ENCODE measurements at places on chromosomes 6 and 20.

- no peak for DNase-seq
Measured at GRCh38 chr6:170260686-170261085, 30.2 kb downstream of the DLL1 start.

DNA sequence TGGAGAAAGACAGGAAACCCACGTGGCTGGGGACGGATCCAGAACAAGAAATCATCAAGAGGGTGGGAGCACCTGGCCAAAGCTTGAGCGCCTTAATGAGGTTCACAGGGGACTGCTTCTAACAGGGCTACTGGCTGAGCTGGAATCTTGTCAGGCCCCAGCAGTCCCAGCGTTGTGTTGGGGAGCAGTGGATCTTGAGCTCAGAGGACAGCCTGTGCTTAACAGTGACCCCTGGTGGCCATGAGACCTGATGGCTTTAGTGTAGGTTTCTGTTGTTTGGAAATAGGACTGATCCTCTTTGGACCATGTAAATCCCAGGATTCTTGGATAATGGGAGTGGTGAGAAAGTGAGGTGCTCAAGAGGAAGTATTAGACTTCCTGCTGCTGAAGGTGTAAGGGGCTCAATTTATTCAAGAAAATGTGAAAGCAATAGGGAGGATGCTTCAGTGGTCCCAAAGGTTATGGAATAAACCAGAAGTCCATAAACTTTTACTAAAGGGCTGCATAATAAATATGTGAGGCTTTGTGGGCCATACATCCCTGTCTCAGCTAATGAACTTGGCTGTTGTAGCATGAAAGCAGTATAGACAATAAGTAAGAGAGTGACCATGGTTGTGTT is 216.2 kb downstream of the NFATC2 start:
- DNase-seq = peak; percentile 41

- no peak for DNase-seq
Measured at GRCh38 chr6:36204068-36204753, 7.7 kb downstream of the BRPF3 start.

DNA sequence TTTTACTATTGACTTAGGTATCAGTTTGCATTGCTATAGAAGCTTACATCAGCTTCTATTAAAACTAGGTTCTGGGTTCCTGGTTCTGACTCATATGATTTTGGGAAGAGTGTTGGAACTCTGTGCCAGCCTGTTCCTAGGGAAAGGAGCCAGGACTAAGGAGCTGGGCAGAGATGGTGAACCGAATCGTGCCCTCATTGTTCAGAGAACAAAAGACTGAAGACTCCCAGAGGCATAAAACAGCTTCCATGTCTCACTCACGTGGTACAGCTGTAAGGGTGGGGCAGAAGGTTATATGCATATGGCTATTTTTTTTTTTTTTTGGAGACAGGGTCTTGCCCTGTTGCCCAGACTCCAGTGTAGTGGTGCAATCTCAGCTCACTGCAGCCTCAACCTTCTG is 89.1 kb upstream of the THBS2 start:
- no peak for DNase-seq

DNA sequence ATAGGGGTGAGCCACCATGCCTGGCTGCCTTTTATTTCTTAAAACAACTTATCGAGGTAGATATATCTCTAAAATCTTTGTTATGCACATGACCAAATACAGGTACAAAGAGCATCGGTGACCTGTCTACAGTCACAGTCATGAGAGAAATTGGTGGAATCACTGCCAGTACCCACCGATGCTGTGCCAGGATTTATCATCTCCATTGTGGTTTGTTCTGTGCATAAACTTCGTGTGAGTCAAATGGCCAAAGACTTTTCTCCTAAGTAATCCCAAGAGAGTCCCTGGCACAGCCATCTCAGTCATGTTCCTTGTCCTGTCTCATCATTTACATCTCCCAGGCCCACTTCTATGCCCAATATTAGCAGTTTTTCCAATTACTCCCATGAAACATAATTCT is 9.0 kb downstream of the GSTA3 start:
- no peak for DNase-seq

- no peak for DNase-seq
Measured at GRCh38 chr20:10508468-10509251, 73.6 kb downstream of the SLX4IP start.

DNA sequence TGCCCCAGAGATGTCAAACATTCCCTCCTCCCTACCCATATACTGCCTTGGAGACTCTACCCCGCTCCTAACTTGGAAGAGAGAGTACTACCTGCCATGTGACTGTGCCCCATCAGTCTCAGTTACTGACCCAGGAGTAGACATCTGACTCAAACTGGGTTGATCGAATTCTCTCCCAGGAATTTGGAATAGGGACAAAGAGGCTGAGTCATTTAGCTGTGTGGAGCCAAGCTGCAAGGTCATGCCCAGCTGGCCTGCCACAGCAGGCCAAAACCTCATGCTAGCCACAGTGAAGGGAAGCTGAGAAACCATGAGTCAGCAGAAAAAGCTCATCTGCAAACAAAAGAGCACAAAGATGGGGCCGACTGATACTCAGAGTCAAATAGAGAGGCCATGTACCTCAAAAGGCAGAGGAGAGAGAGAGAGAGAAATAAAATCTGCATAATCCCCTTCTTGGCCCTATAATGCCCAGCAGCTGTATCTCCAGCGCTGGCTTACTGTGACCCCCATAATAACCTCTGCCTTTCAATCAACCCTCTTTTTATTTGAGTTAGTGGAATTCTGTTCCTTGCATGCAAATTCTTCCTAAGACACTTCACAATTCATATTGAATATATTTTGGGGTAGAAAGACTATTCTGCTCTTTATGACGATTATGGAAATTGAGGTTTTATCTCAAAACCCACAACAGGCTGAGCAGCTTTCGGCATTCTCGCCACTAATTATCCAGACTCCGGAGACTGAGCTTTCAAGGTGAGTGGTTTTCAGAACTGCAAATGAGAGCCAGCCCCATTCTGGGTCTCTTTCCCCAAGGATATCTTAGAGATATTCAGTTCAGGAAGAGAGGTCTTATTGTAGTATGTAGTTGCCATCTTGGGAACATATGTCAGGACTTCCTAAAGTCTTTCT is 21.4 kb upstream of the AKIRIN2 start:
- DNase-seq = peak; percentile 62

GRCh38 chr20:10524034-10524476 is 89.0 kb downstream of the SLX4IP start:
- no peak for DNase-seq

GRCh38 chr20:50312682-50313521 is 122.3 kb downstream of the CEBPB start:
- DNase-seq = no peak

DNA sequence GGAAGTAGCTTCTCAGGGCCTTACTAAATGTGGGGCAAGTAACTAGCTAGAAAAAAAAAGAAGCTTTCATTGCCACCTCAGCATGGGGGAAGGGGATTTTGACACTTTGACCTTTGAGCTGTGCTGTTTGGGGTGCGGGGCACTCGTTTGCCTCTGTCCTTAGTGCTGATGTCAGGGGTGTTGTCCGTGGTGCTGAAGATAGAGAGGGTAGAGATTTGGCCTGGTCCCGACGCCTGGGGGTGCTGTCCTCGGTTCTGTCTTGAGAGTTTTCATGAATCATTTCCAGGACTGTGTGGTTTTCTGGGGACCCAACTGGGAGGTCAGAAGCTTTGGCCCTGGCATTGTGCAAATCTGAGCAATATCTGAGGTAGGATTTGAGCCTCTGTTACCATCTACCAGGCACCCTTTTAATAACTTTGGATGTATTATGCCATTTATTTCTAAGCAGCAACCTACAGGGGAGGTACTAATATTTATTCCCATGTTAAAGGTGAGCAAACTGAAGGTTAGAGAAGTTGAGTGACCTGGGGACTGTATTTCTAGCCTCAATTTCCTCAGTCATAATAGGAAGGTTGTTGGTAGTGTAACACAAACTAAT is 78.0 kb downstream of the DLGAP4 start:
- DNase-seq = no peak

DNA sequence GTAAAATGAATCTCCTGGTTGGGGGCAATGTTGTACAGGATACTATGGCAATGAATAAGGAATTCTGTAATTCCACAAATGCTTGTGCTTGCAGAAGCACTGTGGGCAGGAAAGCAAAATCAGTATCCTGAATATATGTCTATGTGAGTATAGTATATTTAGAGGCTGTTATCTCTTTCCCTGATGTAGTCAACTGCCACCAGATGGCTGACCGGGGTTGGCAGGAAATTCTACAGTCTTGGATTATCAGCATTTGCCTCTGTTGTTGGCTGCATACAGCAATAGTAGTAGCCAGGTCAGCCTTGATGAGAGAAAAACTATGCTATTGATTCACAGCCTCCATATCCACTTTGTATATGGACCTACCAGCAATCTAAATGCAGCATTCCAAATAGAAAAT is 425.1 kb upstream of the JAG1 start:
- no peak for DNase-seq

- DNase-seq = no peak
Measured at GRCh38 chr6:31180500-31180899, 10.0 kb upstream of the POU5F1 start.

DNA sequence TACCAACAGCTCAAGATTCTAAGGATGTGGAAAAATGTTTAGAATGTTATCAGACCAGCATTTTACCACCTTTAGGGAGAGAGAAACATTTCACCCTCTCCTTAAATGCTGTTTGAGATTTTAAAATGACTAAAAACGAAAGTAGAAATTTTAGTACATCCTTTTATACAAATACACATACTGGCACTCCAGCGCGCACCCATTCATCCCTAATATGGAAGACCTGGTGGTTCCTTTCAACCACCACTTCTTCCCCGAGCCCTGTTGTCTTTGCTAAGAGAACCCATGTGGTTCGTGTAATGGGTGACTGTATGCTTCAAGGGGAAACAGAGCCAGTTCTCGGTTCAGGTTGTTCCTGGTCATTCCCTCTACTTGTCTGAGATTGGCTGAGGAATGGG is 21.3 kb downstream of the SPATA2 start:
- DNase-seq = no peak

GRCh38 chr6:47680051-47680450 is 18.3 kb upstream of the ADGRF4 start:
- no peak for DNase-seq
